ENCODE measurements at places on chromosomes 3 and 15.

- no peak for DNase-seq
These were observed 31.6 kb downstream of the CFAP44 start for GRCh38 chr3:113409676-113410075.

- DNase-seq, result no peak
These were observed 1.1 kb downstream of the TPRG1 start for GRCh38 chr3:189172668-189173419.

DNA sequence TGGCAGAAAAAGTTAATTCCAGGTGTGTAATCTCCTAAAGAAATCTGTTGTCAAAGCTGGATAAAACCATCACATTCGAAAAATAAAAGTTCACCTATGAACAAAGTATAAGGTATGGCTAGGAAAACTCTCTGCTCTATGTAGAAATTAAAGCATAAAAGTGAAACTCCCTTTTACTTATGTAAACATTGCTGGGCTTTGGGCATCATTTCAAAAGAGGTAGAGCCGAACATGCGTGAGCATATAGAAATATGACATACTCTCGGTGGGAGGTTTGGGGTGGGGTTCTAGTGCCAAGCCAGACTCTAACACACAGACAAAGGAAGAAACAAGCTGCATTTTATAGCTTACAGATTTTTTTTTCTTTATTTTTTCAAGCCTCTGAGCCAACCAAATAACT is 306.8 kb upstream of the ATP11B start:
- DNase-seq, result no peak

DNA sequence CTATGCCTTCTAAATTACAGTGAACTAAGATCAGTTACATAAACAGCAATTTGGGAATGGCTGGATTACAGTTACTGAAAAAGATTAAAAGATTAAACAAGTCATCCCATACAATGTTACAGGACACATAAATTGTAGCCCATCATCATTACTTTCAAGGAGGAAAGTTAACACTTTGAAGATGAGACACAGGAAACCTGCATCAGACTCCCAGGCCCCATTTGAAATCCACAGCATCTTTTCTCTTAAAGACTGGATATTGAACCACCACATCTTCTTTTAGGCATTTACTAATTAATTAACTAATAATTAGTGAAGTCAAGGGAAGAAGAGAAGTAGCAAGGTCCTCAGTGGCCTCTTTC is 170.2 kb downstream of the PLCL2 start:
- DNase-seq, result no peak

DNA sequence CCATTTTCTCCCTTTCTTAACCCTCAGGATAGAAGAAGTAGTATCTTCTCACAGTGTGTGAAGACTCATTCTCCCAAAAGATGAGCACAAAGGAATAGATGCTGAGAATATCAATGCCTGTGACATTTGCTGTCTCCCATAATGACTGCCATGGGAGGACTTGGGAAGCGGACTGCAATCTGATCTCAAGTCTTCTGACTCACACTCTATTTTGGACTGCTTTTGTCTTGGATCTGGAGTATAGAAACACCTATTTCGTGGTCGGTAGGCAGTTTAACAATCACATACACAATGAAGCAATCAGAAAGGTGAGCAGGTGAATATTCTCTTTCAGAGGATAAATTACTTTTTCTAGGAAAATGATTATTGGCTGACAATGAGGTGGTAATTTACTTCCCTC is 852.0 kb downstream of the FHIT start:
- DNase-seq, result no peak

GRCh38 chr3:71103430-71103921 is 480.1 kb downstream of the FOXP1 start:
- DNase-seq, result no peak

DNA sequence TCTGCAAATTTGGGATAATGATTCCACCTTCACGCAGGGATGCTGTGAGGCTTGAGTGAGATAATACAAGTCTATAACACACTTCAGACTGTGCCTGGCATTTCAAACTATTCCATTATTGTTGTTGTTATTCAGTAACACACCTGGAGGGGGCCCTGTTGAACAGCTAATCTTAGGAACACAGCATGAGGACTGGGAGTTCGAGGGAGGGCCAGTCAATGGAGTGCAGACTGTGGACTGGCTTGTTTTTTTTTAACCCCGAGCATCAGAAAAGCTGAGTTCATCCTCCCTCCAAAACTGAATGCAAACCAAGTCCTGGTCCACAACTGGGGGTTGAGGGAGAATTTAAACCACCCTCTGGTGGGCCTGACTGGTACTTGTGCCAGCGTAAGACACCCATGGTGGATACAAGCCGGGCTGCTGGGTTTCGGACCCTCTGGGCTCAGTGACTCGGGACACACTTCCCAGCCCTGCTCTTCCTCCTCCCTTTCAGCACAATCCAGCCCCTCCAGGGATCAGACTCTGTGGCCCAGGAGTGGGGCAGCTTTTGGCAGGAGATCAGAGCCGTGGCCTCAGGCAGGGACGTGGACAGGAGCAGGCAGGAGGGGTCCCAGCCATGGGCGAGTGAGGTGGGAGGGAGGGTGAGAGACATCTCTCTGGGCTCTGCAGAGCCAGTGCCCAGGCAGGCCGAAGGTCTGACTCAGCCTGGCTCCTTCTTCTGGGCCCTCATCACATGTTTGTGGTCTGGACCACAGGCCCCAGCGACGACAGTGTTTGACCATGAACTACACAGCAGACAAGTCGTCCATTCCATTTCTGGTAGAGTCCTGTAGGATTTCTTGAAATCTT is 36.3 kb upstream of the MEX3B start:
- DNase-seq, result no peak

DNA sequence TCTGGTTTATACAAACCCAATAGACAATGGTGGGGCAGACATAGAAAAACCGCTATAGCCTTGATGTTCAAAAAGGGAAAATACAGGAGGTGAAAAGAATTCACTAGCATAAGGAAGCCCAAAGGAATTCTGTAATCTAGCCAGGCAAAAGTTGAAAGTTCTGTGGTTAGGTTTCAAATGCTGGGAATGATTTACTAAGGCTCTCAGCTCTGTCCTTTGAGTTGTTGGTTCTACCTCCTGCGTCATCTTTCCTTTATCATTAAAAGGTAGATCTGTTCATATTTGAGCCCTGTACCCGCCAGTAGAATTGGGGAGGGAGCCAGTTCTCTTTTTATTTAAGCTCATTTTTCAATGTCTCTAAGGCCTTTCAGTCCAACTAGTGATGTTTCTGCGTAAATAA is 866.5 kb downstream of the IGSF11 start:
- DNase-seq, result no peak

GRCh38 chr3:57986261-57986660 is 22.0 kb upstream of the FLNB start:
- no peak for DNase-seq

DNA sequence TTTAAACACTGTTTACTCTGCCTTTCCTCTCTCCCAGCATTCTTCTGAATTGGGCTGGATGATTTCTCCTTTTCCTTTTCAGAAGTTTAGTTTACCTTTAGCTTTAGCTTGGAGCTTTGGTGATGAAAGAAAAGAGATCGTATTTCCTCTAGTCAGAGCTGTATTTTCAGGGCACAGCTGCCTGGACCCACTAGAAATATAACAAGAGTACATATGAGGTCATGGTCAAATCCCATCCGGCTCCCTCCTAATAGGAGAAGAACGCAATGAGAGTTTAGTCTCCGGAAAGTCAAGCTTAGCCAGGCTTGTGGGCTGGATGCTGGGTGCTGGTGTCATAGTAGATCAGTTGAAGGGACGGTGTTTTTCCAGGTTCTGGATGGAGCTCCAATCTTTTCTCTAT is 177.1 kb upstream of the PFN2 start:
- no peak for DNase-seq

DNA sequence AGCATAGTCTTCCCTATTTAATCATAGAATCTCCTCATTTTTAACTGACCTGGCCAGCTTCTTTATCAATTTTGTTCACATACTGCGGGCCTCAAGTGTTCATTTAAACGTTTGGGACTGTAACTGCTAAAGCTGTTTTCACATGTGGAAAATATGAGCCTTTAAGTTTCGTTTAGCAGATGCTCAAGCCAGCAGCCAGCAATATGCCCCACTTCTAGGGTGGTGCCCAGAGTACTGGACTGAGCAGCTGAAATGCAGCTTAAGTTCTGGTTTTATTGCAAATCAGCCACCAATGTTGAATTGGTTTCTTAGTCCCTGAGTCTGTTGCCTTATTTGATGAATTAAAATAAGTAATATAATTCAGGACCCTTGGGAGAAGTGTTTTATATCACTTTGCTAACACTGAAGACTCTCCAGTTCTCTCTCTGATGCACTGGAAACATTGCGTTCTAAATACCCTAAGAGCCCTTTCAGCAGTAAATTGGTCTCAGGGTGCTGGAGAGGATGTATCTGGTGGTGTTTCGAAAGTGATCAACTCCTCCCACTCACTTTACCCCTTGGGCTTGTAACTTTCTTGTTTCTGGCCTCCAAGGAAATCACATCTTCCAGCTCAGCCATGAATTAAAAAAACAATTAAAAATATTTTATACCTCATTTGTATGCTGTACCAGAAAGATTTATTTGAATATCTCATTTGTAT is 61.7 kb downstream of the B3GALNT1 start:
- DNase-seq, result no peak

DNA sequence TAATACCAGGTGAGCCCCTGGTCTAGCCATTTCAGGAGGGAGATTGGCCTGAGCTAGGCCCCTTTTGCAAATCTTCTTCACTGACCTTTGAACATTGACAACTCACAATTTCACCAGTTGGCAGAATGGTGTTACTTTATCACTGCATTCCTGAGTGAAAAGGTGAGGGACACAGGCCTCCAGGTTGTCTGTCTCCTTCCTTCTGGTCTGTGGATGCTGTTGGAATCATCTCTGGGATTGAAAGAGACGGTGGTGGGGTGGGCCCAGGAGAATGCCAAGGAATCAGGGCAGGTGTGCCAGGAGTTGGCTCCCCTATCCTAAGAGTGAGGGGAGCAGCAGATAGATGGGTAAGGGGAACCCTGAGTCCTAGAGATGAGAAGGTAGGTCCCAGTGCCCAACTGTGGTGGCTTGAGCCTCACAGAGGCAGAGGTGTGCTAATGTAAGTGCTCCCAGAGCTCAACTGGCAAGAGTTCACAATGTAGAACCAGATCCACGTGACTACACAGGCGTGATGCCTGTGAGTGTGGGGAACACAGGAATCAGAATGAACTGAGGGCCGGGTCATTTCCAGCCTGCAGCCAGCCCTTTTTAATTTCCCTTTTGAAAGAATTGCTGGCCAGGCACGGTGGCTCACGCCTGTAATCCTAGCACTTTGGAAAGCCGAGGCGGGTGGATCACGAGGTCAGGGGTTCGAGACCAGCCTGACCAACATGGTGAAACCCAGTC is 11.2 kb downstream of the C3orf62 start:
- no peak for DNase-seq

- no peak for DNase-seq
These were observed 68.0 kb downstream of the GMPS start for GRCh38 chr3:155938409-155938808.

DNA sequence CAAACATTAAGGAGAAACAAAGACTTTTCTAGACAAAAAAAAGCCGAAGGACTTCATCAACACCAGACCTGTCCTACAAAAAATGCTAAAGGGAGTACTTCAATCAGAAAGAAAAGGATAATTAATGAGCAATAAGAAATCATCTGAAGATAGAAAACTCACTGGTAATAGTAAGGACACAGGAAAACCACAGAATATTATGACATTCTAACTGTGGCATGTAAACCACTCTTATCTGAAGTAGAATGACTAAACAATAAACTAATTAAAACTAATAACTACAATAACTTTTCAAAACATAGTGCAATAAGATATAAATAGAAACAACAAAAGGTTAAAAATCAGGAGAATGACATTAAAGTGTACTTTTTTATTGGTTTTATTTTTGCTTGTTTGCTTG is 584.5 kb upstream of the CCDC54 start:
- DNase-seq, result no peak

GRCh38 chr3:126679831-126680666 is 24.0 kb upstream of the CHCHD6 start:
- DNase-seq, result no peak

DNA sequence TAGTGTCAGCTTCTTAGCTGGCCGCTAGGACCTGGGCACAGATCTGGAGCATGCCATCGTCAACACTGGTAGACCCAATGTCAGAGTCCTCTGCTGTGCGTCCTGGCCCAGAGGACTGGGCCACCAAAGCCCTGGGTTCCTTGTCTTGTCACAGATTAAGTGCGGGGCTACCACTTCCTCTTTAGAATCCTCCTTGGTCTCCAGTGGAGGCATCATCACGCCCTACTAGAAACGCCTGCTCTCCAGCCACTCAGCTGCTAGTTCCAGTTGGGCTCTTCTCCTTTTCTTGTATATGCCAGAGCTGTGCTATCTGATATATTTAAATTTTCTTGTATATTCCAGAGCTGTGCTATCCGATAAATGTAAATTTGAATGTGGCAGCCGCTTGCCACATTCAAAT is 11.2 kb downstream of the PPCDC start:
- DNase-seq, result no peak

DNA sequence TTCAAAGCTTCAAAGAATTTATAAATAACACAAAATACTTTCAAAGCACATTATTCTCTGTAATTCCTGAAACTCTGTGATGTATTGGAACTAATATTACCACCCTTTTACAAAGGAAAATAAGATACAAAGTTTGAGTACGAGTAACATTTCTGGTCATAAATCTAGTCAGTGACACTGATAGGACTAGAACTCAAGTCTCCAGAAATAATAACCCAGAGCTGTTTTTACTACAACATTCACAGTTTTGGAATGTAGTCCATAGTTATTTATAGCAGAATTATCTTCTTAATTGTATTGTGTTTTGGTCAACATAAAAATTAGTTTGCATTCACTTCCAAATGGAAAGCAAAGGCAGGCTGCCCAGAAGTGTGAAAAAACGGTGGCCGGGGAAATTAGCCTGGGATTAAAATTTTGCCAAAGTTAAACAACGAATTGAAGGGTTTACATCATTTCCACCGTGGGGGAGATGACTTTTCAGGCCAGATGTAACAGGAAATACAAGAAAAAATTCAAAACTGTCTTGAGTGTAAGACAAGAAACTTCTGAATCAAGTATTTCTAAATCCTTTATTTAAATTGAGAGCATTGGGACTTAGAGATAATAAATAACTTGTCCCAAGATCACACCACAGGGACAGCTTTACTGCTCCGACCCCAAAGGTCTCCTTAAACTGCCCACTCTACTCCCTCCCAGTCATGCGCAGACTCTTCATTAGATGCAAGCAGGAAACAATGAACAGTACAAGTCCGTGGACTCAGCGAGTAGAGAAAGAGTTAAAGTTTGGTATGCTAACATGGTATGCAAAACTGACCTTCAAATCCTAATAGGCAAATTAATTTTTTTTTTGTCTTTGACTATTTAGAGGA is 74.3 kb upstream of the VGLL4 start:
- DNase-seq, result no peak
